Stimulated activated CD8-positive, alpha-beta memory T cell treated with anti-CD3 and anti-CD28 coated beads, Interleukin-2, amount 100 ng/mL, for 1 hour (primary cell): ENCODE measurements at places on chromosomes 6 and 20.

- no peak for DNase-seq
Measured at GRCh38 chr6:25441663-25442270, 162.6 kb downstream of the CARMIL1 start.

GRCh38 chr6:104754788-104755409 lies 104.8 kb downstream of the HACE1 start:
- no peak for DNase-seq

DNA sequence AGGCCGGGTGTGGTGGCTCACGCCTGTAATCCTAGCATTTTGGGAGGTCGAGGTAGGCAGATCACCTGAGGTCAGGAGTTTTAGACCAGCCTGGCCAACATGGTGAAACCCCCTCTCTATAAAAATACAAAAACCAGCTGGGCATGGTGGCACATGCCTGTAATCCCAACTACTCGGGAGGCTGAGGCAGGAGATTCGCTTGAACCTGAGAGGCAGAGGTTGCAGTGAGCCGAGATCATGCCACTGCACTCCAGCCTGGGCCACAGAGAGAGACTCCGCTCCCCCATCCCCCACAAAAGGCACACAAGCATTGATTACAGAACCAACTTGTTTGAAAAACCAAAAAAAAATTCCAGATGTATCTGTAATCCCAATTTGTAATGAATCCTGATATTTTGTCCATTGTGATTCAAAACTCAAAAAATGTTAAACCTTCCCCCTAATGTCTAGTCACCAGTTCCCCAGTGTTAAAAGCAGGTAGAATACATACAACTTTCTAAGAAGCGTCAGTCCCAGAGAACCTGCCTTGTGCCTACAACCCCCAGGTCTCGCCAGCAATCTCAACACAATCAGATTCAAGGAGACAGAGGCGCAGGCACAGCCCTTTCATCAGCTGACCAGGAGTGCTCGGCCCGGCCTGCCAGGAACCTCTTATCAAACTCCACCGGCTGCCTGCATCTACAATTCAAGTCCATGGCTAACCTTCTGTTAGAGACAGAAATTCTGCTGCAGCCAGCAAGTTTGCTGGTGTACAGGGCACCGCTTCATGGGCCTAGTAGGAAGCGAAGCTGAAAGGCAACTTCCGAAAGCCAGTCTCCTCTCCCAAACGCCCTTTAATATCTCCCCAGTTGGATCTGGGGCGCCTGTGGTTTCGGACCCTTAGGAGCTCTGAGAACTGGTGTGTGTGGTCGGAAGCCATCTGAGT lies 2.1 kb downstream of the EZR start:
- DNase-seq: no peak

DNA sequence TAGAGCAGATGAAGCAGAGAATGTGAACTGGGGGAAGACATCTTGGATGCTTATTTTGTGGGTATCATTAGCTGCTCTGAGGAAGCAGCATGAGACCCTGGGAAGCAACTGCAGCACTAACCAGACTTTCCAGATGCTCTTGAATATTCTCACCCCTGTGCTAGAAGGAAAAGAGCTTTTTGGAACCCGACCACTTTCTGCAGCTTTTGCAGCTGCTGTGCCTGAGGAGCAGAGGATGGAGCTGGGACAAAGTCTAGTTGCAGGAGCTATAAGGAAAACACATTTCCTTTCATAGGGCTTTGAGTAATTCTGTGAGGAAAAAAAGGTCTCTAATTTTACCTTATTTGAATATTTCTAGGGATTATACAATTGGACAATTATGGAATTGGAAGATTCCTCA lies 369.7 kb downstream of the CD109 start:
- DNase-seq: no peak

- DNase-seq: no peak
Measured at GRCh38 chr20:2978519-2978918, 64.9 kb upstream of the GNRH2 start.

- no peak for DNase-seq
Measured at GRCh38 chr20:46034039-46034438, 5.0 kb downstream of the SLC12A5 start.

GRCh38 chr6:3022765-3023662 lies 23.3 kb downstream of the NQO2 start:
- no peak for DNase-seq

DNA sequence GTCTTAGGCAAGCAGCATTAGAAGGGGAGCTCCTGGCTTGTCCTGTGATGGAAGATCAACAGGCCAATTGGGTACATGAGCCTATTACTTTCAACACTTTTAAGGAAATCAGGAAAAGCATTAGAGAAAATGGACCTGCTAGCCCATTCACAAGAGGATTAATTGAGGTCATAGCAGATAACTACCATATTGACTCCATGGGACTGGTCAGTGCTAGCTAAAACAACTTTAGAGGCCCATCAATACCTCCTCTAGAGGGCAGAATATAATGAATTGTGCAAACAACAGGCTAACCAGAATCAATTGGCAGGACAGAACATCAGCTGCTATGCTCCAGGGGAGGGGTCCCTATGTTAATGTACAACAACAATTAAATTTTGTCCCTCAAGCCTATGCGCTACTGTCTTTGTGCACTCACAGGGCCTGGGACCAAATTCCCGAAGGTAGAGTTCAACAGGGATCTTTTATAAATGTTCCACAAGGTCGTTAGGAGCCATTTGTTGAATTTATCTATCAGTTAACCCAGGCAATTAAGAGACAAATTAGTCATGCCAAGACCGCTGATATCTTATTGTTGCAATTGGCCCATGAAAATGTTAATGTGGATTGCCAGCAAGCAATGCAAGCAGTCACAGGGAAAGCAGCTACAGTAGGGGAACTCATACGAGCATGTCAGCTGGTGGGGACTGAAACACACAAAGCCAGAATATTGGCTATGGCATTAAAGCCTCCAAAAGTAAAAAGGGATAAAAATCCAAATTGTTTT lies 106.6 kb upstream of the BTN3A2 start:
- no peak for DNase-seq

DNA sequence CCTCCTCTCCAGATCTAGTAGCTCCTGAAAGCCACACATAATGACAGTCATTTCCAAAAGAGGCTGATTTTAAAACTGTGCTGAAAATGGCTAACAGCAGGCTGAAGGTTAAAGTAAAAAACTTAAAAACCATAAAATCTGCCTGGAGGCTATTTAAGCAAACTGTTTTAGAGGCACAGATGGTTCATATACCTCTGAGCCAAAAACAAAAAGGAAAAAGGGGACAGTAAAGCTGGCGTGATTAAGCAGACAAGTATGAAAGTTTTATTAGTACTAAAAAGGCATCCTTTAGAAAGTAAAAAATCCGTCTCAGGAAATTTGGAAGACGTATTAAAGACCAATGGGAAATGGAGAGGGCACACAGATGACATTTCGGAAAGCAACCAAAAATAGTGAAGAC lies 55.8 kb downstream of the SOBP start:
- DNase-seq: no peak

GRCh38 chr6:168384045-168385036 lies 56.6 kb upstream of the SMOC2 start:
- no peak for DNase-seq

- DNase-seq: no peak
Measured at GRCh38 chr20:59778615-59779200, 154.7 kb downstream of the SYCP2 start.

DNA sequence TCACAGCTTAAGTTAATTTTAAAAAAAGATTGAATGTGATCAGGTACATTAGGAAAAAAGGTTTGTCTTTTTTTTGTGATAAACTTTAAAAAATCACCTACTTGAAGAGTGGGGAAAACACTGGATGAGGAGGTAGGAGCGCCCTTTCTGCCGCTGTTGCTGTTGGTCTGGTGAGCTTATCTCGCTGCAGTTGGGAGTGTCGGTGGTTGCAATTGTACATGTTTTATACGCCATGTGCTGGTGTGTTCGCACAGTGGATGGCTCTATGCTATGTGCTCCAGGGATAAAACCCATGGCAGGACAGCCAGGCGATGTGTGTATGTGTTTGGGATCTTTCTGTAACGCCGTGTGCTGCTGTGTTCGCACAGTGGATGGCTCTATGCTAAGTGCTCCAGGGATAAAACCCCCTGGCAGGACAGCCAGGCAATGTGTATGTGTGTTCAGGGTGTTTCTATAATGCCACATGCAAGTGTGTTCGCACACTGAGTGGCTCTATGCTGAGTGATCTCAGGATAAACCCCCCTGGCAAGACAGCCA lies 1.7 kb downstream of the SLC22A3 start:
- no peak for DNase-seq

DNA sequence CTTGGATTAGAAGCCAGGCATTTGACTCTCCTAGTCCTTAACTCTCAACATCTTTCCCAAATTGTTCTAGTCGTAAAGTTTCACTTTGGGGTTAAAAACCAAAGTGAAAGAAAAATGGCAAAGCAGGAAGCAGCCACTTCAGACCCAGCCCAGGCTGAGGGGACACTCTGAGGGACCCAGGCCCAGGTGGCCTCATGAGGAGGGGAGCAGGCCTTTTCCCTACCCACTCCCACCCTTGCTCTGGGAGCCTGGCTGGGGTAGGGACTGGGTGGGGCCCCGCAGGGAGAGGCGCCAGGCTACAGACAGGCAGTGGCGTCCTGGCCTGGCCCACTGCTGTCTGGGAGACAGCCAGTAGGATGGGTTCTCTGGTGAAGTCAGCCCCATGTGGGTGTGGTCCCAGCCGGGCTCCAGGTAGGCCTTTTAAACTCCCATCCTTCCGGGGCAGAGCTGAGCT lies 68.7 kb upstream of the MYL9 start:
- DNase-seq: no peak

- no peak for DNase-seq
Measured at GRCh38 chr6:122200440-122200839, 199.0 kb upstream of the HSF2 start.

DNA sequence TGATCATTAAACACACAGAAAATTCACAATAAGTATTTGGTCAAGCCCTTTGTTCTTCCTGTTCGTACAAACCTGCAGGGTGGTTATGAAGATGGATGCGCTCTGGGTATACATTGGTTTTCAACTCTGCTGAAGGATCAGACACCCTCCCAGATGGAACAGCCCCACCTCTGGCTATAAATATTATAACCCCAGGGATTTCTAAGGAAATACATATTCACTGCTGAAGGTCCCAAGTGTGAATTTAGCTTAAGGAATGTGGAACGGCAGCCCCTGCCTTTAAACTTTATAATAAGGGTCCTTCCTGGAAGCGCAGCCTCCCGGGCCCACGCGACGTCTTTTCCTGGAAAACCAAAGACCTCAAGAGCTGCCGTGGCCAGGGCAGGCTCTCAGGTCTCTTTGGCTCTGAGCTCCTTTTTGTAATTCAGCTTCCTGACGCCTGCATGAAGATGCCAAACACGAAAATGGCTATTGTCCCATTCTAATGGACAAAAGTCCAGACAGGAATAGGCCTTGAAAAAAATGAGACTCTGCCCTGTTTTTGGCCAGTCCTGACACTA lies 172.4 kb upstream of the SSTR4 start:
- DNase-seq: no peak

- DNase-seq: no peak
Measured at GRCh38 chr6:8229915-8230756, 127.8 kb upstream of the EEF1E1 start.

DNA sequence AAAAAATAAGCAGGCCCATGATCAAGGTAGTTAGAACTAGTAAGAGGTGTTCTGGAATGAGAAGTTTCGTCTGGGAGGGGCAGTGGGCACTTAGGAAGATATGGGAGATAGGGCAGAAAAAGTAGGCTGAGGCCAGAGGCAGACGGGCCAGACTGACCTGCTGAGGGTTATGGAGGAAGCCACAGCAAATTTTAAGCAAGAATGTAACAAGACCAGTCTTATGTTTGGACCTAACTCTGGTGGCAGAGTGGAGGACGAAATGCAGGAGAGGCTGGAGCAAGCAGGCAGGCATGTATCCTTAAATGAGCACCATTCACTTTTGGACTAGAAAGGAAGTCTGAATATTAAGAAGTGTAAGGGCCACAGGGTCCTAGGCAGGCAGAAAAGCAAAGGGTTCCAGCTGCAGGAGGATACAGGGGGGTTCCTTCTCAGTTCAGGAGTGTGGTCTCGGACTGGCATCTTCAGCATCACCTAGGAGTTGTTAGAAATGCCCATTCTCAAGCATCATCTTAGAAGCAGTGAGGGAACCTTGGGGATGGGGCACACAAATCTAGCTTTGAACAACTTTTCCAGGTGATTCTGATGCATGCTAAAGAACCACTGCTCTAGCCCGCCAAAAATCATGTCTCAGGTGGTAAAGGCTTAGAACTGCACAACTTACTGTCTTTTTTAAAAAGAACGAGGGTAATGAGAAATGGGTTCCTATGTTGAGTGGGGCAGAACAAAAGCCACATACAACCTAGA lies 1.7 kb upstream of the DSTN start:
- no peak for DNase-seq
